ENCODE measurements at places on chromosomes 2 and 18.
A peak's percentile ranks its signal among the peaks of the same experiment; 100 is the strongest.

GRCh38 chr18:54358495-54359040 is 862 bp downstream of the C18orf54 start:
- no peak for DNase-seq

DNA sequence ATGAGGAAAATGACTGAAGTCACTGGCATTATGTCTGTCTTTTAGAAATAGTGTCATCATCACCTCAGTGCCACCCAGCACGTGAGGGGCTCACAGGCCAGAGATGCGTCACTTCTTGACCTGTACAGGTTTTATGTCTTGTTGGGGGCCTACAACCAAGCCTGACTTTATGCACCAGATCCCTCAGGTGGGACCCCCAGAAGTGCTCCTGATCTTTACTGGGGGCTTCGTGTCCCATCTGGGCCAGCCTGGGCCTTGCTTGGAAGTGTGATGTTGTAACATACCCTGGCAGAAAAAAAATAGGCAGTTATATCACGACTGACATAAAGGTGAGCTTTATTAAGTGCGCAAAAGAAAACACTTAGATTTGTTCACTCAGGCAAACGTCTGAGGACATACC is 21.5 kb upstream of the GNAL start:
- DNase-seq: no peak

DNA sequence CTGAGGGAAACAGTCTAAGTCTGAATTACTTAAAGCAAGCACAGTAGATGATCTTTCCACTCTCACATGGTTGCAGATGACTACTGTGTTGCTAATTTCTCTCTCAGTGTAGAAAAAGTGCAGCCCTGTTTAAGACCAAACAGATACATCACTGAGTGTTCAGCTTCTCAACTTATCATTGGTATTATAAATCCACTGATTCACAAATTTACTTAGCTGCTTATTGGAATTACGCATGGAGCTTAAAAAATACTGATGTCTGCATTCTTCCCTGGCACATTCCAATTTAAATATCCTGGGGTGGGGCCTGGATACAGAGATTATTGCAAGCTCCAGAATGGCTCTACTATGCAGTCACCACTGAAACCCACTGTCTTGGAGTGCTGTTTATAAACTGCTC is 411.2 kb downstream of the RND3 start:
- no peak for DNase-seq

GRCh38 chr2:878245-878930 is 72.3 kb upstream of the SNTG2 start:
- DNase-seq: no peak

DNA sequence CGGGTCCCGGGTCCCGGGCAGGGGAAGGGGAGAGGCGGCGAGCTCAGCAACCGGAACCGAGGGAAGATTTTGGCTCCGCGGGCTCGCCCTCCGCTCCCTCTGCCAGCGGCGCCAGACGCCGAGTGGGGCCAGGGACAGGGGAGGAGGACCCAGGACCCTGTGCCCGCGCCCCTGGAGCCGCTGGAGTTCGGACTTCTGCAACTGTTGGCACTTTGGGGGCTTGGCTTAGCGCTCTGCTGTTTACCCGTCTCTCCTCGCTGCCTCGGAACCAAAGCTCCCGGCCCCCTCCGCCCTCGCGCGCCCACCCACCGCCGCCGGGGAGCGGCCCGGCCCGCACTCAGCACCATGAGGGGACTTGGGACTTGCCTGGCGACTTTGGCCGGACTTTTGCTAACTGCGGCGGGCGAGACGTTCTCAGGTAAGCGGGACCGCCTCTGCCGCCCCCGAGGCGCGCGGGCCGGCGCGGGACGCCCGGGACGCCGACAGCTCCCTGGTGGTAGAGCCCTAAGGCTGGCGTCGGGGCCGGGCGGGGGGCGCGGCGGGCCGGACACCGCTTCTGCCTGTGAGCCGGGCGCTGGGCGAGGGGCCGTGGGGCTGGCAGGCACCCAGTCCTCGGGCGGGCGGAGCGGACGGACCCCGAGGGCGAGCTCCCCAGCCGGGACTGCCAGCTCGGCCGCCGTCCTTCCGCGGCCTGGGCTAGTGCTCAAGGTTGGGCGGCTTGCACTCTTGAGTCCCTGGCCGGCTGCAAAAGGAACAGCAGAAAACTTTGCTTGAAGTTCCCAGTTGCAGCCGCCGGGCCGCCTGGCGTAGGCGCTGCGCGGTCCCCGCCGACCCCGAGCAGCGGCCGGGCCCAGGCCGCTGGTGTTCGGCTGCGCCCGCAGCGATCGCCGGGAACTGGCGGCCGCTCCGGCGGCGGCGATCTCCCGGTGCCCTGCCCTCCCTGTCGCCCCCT is 634 bp downstream of the PTPRM start:
- DNase-seq: peak; percentile 8

DNA sequence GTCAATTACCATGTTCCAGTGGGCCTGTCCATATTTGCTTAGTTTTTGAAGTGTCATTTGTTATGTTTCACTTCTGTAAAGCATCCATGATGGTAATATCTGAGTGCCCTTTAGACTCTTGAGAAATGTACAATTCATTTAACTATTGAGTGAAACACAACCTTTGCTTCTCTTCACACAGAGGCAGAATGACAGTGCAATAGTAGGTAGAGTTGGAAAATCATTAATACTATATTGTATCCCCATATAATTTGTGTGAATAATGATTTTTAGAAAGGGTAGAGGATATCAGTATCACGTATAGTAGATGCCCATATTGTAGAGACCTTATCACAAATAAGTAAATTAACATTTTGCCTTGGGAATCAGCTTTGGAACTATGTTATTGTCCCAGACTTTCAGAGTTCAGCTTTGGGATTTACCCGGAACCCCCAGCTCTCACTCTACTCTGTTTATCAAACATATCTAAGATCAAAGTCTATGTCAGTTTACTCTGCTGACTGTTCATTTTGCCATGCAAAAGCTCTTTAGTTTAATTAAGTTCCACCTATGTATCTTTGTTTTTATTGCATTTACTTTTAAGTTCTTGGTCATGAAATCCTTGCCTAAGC is 172.7 kb upstream of the NOL4 start:
- DNase-seq: no peak

DNA sequence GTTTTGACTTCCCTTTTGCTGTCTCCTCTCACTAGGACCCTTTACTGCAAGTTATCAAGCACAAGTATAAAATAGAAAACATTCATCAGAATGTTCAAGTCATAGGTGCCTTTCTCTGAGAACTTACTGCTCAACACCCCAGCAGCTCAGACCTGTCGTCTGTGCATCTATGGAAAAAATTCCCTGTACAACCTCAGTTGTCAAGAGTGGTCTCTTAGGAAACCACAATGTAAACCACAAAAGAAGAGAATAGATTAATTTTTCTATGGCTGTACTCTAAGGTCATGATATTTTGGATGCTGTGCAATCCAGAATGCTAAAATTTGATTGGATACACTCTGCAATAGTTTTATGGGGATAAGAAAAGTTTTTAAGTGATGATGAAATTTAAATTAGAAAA is 84.1 kb downstream of the RBMS1 start:
- no peak for DNase-seq

DNA sequence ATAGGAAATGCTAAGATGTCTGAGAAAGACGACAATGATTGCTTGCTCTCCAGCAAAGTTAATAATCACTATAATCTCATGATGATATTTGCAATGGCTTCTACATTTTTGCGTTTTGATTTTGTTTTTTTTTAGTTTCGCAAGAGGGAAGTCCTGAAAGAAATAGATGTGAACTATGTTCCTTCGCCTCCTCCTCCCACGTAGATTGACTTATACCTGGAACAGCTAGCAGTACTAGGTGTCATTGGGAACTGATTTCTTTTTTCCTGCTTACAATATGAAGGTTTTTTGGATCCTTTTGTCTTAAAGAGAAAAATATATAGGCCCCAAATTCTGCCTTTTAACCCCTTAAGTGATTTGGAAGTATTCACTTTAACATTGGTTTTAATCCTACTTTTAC is 26.7 kb downstream of the ITPRID2 start:
- DNase-seq: no peak

DNA sequence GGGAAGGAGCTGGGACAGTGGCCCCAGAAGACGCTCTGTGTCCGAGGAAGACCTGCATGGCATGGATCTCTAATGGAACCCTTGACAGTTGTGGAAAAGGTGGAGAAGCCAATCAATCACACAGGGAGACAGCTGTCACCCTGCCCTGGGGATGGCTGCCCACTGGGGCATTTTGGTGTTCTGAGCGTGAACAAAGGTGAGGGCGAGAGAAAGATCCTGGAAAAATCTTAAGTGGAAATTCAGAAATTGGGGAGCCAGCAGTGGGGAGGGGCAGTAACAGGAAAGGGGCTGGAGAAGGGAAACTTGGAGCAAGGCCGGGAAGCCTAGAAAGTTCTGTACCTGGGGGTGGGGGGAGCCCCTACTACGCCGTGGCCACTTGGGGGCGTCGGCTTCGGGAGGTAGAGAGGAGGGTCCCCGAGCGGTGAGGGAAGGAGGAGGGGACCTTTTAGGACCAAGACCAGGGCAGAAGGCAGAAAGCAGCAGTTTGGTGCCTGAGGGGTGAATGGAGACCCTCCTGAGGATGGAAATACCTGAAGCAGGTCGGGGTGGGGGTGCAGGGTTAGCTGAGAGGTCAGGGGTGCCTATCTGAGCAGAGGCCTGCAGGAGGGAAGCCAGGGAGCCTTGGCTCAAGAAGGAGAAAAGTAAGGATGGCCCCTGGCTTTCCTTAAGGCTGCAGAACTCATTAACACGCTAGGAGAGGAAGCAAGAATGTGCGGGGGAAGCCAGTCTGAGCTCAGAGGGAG is 30.0 kb downstream of the NGEF start:
- DNase-seq: no peak

DNA sequence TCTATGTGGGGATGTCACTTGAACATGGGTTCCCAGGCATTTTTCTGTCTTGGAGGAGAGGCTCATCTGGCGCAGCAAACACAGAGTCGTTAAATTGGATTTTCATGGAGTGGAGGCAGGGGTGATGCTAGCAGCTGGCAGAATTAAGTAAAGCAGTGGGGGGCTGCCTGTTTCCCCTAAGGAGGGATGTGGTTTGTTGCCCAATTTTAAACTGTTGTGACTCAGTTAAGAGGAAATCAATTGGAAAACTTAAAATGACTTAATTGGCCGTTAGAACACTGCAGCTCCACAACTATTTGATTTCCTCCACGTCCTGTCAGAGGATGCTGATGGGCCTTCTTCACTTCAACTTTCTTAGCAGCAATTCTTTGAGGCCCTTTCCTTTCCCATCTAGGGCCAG is 354.1 kb upstream of the ATP5MC3 start:
- no peak for DNase-seq

DNA sequence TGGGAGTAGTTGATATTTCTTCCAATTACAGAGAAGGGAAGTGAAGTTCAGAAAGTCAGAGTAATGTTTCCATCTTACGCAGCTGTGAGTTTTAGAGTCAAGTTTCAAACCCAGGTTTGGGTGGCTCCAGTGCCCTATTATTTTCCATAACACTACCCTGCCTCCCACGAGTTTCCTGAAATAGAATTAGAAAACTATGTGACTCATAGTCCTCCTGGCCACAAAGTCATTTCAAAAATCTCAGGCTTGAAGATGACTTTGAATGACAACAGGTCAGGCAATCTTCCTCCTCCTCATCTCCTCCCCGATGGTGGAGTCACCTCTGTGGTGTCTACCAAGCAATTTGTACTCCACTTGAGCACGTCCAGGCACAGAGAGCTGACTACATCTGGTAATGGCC is 212.3 kb upstream of the TRIB2 start:
- no peak for DNase-seq

GRCh38 chr18:57806978-57807285 is 3.8 kb upstream of the ATP8B1 start:
- DNase-seq: no peak

- no peak for DNase-seq
Measured at GRCh38 chr2:183269956-183270355, 145.7 kb downstream of the NUP35 start.

DNA sequence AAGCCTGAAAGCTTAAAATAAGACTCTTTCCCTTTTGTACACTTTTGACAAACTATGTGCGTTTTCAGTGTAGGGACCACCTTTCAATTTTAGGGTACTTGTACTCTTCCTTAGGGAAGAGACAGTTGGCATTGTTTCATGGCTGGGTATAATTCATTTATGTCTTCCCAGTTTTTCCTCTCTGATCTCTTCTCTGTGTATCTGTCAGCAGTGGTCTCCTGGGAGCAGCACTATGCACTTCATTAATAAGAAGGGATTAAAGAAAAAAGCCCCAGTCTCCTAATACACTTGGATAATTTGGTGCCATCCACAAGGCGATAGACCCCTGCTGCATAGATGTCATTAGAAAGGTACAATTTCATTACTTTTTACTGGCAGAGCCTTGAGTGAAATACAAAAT is 12.1 kb downstream of the AQP4 start:
- no peak for DNase-seq

DNA sequence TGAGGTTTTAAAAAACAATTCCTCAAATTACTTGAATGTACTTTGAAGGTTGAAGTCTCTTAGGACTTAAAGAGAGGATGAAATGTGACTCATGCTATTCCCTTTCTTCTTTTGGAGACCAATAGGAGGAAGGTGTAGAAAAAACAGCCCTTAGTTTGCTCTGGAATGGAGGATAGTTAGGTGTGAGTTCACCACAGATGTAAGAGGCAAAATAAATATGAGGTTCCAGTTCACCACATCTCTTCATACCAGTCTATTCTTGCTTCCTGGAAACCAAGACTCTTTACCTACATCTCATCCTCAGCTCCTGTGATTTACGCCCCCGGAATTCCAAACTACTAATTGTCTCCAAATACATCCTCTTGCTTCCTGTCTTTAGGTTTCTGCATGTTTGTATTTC is 77.5 kb upstream of the TTC21B start:
- DNase-seq: no peak

DNA sequence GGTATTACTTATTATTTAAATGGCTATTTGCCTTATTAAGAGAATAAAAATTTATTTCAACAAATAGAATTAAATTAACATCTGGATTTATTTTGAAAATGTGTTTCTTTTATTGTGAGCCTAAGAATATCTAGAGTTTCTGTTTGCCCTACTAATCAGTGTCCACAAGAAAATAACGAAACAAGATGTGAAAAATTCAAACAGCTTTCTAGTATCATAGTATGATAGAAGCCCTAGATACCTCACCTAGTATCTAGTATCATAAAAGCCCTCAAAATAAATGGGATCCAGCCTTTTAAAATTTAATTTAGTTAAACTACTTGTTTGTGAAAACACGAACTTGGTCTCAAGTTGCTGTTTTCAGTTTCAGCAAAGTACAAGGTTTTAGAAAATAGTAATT is 13.7 kb upstream of the SLC40A1 start:
- no peak for DNase-seq

DNA sequence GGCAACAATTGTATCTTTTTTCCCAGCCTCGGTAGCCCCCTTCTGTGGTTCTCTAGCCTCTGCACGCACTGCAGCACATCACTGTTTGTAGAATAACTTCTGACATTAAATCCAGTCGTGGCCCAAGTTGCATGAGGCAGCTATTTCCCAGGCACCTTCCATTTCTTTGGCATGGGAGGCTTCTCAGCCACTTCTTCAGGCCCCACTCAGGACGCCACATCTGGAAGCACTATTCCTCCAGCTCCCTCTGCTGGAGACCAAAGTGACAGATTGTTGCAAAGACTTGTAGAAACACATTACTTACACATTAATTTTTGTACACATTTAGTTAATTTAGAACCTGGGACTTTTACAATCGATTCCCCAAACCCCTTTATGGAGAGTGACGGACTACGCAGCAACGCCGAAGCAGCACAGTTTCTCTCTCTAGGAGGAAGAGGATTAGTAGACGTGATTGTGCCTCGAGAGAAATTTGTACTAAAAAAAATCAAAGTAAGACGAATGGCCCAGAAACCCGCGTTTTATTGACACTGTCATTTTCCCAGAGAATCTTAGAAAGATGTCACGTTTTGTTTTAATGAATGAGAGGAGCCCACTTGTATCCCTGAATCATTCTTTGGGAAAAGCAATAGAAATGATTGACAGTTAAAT is 57.8 kb upstream of the RGPD5 start:
- DNase-seq: no peak
